IMR-90 (cell line): ENCODE measurements at places on chromosomes 13 and 19. TPM values are rescaled to one million over a fixed set of nuclear protein-coding genes. Genes with fewer than 3 reads are reported as not detected.

C19orf85 gene
- total RNA-seq = not detected in 2 replicates

KLK12 gene
- not detected in 2 replicates for total RNA-seq

RFXANK gene
- total RNA-seq = 61.4 and 68.3 TPM in 2 replicates

SSC5D gene
- total RNA-seq = 1.4 and 1.7 TPM in 2 replicates

PSG5 gene
- 38.6 and 50.7 TPM in 2 replicates for total RNA-seq

DNA sequence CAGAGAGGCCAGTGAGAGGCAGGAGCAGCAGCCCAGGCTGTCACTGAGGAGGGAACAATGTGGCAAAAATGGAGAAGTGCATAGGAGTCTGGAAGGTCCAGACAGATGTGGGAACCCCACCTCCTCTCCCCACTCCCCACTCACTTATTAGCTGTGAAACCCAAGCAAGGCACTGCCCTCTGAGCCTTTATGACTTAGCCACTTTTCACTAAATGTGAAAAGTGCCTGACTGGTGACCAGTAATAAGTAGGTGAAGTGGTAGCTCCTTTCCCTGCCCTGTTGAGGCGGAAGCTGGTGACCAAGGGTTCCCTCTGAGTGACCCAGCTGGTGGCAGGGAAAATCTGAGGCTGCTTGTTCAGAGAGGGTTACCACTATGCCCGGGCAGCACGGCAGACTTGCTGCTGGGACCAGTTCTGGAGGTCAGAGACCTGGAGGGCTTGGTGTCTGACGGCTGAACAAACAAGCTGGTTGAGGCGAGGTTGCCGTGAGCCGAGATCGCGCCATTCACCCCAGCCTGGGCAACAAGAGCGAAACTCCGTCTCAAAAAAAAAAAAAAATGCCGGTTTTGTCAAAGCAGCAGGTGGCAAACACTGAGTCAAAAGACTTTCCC, 80.0 kb downstream of the ZNF429 start:
- DNase-seq = no peak

DNA sequence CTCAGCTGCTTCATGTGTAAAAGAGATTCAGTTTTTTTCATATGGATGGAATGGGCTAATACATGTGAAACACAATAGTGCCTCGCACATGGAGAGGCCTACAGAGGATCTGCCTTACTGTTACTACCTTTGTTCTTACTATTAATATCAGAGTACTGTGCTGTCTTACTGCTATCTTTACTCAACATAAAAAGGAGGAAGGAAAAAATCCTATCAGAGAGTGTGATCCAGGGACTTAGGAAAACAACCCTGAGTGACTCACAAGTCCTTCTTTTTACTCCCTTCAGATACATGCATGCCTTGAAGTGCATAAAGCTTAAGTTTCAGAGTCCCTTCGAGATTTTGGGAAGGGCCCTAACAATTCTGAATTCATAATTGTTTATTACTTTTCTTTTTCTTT, 136.8 kb downstream of the TBC1D4 start:
- DNase-seq = peak; percentile 57

GRCh38 chr19:2775556-2776430, 7.3 kb downstream of the SGTA start:
- peak; percentile 35 for DNase-seq

DNA sequence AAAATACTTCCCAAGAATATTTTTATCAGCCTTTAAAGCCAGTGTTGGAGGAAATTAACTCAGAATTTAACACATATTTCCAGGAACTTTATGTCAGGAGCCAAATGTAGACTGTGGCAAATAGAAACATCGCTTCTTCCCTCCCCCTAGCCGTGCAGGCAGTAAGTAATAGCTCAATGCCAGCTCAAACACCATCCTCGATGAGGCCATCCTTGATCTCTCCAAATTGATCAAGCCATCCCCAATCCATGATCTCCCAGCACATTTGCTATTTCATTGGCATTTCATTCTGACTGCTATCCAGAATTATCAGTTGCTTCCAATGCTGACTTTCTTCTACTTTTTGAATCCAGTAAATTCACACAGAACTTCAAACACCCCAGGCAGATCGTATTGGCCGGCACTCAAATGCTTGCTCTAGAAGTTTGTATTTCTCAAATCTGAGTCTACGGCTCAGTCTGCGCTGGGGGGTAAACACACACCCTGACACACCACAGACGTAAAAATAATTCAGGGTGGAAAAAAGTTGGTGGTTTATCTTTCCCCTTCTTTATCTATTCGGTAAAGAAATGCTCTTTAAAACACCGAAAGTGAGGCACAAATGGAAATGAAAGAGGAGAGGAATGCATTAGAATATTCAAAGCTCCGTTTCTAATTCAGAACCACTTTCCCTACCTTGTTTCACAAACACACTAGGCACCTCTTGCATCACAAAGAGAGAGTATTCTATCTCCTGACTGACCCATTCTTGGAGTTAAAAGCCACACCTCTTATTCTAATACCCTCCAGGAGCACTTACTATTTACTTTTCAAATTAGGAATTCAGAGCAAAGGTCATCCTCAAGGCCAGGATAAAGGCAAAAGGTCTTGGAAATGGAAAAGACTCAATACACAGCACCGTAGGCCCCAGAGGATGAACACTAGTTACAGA, 991 bp downstream of the OBI1 start:
- peak; percentile 8 for DNase-seq

DNA sequence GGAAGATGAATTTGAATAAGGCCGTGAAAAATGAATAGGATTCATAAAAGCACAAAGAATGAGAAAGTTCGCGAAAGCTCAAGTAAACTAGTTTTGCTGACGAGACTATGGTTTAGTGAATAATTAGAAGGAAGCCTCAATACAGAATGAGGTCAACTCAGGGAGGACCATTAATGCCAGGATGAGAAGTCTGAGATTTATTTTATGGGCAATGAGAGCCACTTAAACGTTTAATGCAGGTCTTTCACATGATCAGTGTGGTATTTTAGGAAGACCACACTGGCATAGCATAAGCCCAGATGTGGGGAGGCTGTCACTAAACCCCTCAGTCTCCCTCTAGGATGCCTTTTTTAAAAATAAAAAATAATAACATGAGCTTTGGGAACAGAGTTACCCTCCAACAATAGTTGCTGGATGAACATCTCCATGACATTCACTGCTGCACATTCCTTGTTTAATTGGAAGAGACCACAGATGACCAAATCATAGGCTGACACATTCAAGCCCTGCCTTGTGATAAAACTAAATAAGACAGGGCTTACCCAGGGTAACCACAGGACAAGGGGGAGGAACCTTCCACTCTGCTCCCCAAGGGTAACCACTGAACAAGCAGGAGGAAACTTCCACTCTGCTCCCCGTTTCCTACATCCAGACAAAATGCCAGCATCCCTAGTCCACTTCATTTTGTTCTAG, 43.6 kb upstream of the LSM14A start:
- no peak for DNase-seq

- no peak for DNase-seq
These were observed 25.4 kb upstream of the SLC7A10 start for GRCh38 chr19:33251076-33251475.

GRCh38 chr19:10968527-10969135, 7.8 kb downstream of the SMARCA4 start:
- no peak for DNase-seq

- no peak for DNase-seq
These were observed 10.2 kb upstream of the EBPL start for GRCh38 chr13:49701491-49701890.

DNA sequence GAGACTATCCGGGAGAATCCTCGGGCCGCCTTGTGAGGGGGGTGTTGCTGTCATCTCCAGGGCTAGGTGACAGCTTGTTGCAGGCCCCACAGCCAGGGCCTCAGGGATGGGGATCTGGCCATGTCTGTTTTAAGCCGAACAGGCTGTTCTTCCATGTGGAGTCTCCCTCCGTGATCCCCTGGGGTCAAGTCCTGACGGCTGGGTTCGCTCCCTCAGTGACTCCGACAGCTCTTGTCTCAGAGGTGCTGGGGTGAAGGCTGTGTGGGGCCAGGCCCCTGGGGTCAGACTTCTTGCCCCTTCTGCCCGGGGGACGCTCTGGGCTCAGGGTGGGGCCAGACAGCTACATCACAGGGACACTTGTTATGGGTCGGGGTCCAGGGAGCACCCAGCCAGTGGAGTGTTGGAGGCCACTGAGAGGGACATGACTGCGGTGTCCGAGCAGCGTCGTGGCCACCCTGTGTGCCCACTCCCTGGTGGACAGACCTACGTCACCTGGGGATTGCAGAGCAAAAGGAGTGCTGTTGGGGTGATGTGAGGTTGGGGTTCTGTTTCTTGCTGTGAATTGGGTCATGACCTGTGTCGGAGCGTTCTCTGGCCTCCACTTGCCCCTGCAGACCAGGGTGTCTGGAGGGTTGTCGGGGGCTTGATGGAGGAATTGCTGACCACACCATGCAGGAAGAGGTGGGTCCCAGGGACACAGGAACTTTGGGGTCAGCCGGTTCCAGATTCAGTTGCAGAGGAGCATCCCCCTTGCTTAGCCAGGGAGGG, 21.5 kb downstream of the EPN1 start:
- no peak for DNase-seq

- no peak for DNase-seq
These were observed 2134.7 kb downstream of the PCDH9 start for GRCh38 chr13:65095161-65096082.

- DNase-seq = no peak
These were observed 3.4 kb upstream of the PSMC4 start for GRCh38 chr19:39967561-39967960.

DNA sequence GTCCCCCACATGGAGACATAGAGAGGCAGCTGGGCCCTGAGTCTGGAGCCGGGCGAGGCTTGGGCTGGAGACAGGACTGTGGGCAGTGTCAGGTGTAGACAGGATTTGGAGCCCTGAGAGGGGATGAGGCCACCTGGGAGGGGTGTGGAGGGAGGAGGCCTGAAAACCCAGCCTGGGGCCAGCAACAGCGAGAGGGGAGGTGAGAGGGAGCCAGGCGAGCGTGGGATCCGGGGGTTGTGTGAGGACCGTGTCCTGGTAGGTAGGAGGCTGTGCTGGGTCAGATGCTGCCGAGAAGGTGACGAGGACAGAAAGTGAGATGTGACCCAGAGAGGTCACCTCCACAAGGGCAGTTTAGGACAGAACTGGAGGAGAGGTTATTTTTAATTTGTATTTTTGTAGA, 7.4 kb downstream of the MPND start:
- no peak for DNase-seq

- no peak for DNase-seq
These were observed 11.2 kb upstream of the ARHGEF18 start for GRCh38 chr19:7337380-7338194.

- peak; percentile 99 for DNase-seq
These were observed 379.0 kb downstream of the EFNB2 start for GRCh38 chr13:106156468-106156867.
